ENCODE measurements at places on chromosomes 5 and 9.

GRCh38 chr9:126051446-126052130, 275.0 kb upstream of the MVB12B start:
- H3K4me1 ChIP-seq: no peaks in the 10 kb centered on the region
- no peak overlapping the region for H3K4me3 ChIP-seq
- no peak overlapping the region for H3K27ac ChIP-seq
- H3K27me3 ChIP-seq: peaks cover 21% of the 10 kb centered on the region
- H3K36me3 ChIP-seq: no peaks in the 10 kb centered on the region
- DNase-seq: no peak

GRCh38 chr9:79578891-79579290, 7.1 kb downstream of the TLE4 start:
- no peaks in the 10 kb centered on the region for H3K27me3 ChIP-seq
- peak overlapping the region; percentile 12 for H3K27ac ChIP-seq
- no peak for DNase-seq

DNA sequence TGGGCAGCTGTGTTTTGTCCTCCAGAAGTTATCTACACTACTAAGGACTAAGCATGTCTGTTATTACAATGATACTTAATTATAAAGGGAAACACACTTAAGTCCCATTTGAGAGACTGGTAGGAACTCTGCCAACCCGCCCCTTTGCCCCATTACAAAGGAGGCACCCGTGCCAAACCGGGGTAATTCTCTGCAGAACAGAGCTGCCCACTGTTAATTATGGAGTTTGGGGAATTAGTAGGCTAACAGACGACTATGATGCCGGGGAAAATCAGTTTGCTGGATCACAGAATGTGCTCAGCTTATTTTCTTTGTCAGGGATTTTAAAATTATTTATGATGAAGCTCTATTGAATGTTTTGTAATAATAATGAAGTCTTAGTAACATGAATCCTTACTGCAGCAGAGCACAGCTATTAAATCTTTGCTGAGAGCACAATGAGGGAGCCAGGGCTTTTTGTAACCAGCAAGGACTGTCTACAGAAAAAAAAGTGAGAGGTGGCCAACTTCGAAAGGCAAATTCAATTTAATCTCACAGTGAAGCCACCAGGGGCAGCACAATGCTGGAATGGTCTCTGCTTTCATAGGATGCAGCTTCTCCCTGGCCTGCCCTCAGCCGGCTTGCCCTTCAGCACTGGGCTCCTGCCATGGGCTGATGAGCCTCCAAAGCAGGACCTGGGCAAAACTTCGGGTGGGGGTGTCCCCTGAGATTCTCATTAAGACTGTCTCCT, 134.5 kb downstream of the GNAQ start:
- H3K27me3 ChIP-seq: no peaks in the 10 kb centered on the region
- H3K4me3 ChIP-seq: no peak overlapping the region
- H3K27ac ChIP-seq: no peak overlapping the region
- peaks cover 2% of the 10 kb centered on the region for H3K36me3 ChIP-seq
- peaks cover 52% of the 10 kb centered on the region for H3K4me1 ChIP-seq

GRCh38 chr5:17854901-17855300, 220.6 kb downstream of the TAF11L14 start:
- H3K27me3 ChIP-seq: no peaks in the 10 kb centered on the region
- H3K27ac ChIP-seq: no peak overlapping the region
- H3K36me3 ChIP-seq: no peaks in the 10 kb centered on the region

DNA sequence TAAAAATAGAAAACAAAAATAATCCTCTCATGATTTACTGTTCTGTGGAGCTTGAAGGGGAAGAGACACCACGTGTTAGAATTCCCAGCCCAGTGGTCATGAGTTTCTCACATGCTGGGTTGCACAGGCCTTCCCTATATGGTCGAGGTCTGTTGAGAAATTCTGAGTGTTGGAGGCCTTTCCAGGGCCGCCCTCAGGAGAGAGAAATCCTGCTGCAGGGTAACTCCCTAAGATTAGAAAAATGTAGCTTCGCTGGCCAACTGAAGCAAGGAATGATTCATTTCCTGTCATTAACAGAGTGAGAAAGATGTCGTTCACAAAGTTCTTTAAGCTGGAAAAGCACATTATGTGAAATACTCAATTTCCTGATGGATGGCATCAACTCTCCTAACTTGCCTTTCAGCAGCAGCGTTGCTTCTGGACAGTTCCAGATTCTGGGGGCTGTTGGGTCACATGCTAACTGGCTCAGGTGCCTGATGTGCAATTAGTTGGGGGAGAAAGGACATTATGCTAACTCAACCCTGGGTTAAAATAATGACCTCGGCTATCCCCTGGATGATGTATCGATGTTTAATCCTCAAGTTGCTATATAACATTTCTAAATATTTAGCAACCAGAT, 104.8 kb upstream of the CD180 start:
- peaks cover 13% of the 10 kb centered on the region for H3K4me1 ChIP-seq
- H3K27me3 ChIP-seq: peaks cover 17% of the 10 kb centered on the region
- H3K4me3 ChIP-seq: no peak overlapping the region

DNA sequence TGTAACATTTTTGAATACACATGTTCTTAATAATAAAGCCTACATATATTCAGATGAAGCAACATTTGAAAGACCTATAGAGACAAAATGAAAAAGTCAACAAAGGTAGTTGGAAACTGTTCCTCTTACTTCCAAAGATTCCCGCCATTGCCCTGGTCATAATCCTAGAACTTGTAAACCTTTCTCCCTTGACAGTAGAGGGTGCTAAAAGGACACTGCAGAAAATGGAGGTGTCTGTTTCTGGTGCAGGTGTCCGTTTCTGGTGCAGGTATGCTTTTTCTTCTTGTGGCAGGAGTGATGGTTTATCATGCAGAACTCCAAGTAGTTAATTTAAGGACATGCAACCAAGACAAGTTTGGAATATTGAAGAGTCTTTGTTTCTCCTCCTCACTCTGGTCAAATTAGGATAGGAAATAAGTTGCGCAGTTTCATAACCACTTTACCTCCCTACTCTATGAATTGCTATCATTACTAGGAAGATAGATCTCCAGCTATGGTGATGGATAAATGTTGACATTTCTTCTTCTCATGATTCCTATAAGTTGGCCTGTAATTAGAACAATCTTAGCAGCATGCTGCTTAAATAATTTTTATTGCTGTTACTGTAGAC, 56.0 kb upstream of the FAM174A start:
- H3K4me3 ChIP-seq: no peak overlapping the region
- no peak overlapping the region for H3K27ac ChIP-seq
- no peaks in the 10 kb centered on the region for H3K36me3 ChIP-seq
- no peak for DNase-seq
- no peaks in the 10 kb centered on the region for H3K4me1 ChIP-seq

DNA sequence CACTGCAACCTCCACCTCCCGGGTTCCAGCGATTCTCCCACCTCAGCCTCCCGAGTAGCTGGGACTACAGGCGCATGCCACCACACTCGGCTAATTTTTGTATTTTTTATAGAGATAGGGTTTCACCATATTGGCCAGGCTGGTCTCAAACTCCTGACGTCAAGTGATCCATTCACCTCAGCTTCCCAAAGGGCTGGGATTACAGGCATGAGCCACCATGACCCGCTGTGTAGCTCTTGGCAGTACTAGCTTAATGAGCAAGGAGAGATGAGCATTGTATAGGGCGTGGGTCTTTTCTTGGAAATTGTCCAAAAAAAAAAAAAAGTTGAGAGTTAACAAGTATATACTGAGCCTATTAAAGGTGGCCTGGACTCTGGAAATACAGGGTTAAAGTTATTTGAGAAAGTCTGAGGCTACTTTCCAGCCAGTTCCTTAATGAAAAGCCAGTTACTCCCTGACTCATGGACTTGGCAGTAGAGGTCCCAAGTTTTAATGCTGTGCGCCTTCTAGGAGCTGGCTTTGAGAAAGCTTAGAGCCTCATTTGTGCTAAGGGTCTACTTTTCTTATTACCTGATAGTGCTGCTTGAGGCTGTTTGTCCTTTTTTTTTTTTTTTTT, 4.2 kb upstream of the FGF18 start:
- H3K27ac ChIP-seq: no peak overlapping the region
- no peaks in the 10 kb centered on the region for H3K27me3 ChIP-seq
- H3K4me1 ChIP-seq: peaks cover 7% of the 10 kb centered on the region
- H3K4me3 ChIP-seq: no peak overlapping the region

GRCh38 chr5:140408750-140409241, 7.2 kb downstream of the ANKHD1 start:
- DNase-seq: no peak
- no peak overlapping the region for H3K4me3 ChIP-seq
- H3K4me1 ChIP-seq: peaks cover 51% of the 10 kb centered on the region
- peaks cover 7% of the 10 kb centered on the region for H3K36me3 ChIP-seq
- no peak overlapping the region for H3K27ac ChIP-seq
- no peaks in the 10 kb centered on the region for H3K27me3 ChIP-seq

DNA sequence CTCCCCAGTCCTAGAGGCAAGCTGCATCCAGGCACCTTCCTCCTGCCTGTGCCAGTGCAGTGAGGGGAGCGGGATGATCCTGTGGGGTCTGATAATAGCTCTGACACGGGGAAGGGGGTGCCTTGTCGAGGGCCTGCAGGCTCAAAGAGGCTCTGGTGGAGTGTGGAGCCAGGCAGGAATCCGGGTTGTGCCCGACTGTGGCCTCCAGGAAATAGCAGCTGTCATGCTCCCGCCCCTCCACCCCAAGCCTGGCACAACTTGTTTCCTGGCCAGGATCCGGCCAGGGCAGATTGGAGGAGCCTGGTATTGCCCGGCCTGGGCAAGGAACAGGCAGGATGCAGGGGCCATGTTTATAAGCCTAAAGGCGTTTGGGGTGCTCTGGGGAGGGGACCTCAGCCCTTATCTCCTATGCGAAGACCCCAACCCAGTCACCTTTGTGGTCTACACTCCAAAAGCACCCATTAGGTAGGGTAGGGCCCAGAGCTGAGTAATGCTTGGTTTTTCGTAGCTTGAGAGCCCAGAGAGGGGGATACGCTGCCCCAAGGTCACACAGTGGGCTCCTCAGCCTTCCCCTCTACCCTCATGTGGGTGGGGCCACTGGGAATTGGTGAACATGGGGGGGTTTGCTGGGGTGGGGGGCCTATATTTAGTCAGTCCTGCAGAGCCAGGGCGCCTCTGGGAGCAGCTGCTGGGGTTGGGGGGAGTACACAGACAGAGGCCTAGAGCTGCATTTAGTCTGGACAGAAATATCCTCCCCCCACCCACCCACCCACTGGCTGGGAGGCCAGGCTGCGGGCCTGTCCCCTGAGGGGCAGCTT, 12.2 kb downstream of the CXXC5 start:
- no peak overlapping the region for H3K4me3 ChIP-seq
- H3K27ac ChIP-seq: no peak overlapping the region
- peaks cover 5% of the 10 kb centered on the region for H3K4me1 ChIP-seq
- H3K36me3 ChIP-seq: no peaks in the 10 kb centered on the region
- DNase-seq: no peak

DNA sequence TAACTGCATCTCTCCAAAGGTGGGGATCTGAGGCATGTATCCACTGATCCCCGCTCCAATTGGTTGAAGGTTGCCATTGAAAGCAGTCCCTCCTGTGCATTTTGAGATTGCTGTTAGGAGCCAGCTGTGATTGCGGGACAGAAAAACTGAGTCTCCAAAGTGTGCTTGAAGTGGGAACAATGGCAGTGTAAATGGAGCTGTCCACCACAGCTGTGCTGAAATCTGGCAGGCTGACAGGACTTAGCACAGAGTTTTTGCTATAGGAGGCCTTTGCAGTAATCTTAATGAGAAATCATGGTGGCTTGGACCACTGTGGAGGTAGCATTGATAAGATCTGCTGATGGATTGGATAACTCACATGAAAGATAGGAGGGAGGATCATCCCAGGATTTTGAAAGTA, 3.3 kb downstream of the RNF20 start:
- H3K27me3 ChIP-seq: no peaks in the 10 kb centered on the region
- H3K4me3 ChIP-seq: no peak overlapping the region
- H3K36me3 ChIP-seq: peaks cover 3% of the 10 kb centered on the region
- no peak overlapping the region for H3K27ac ChIP-seq
- DNase-seq: peak; percentile 14

DNA sequence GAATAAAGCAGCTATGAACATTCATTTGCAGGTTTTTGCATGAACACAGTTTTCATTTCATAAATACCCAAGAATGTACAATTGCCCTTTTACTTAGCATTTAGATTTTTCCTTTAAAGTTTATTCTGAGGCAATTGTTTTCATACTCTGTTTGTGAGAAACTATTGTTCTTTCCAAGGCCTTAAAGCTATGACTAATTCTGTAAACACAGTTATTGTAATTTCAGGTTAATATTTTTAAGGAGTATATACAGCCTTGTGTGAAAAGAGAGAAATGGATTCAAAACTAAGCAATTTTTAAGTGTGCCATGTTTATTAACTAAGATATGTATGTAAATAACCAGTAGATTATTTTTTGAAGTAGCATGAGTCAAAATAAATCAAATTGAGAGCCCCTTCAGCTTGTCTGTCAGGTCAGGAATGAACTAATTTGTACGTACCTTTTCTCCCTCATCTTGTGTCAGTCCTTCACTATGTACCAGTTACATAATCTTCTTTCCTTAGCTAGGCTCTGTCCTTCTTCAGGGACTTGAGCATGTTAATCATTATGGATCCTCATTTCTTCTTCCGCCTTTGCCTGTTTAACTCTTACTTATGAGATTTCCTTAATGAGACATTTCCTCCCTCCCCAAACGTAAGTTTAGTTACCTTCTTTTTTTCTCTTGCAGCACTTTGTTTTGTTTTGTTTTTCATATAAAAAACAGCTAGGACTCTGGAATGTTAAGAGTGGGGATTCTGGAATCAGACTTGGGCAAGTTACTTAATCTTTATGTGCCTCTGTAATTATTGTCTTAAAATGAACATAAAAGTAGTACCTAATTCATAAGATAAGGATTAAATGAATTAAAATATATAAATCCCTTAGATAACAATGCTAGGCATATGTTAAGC, 63.6 kb downstream of the NIPBL start:
- H3K27ac ChIP-seq: no peak overlapping the region
- H3K4me1 ChIP-seq: peaks cover 21% of the 10 kb centered on the region
- no peaks in the 10 kb centered on the region for H3K36me3 ChIP-seq
- no peak overlapping the region for H3K4me3 ChIP-seq

DNA sequence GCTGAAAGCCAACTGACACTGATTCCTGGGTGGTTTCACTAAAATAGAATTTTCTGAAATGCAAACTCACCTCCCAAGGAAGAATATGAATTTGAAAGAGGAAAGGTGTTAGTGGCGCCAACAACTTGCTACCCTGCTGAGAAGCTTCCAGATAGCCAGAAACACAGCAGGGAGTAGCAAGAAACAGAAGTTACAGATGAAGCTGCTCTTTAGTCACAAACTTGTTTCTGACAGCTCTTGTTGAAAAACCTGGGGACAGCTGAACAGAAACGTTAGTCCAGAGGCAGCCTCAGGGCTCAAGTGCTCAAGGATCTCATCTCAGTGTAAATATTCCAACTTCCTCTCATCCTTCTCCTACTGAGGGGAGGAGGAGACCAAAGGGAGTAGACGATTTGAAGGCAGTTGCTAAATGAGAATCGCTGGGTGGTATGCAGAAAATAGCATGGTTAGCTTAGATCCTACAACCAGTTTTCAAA, 184.1 kb downstream of the PDE4D start:
- no peaks in the 10 kb centered on the region for H3K36me3 ChIP-seq
- no peaks in the 10 kb centered on the region for H3K4me1 ChIP-seq
- no peak for DNase-seq
- no peak overlapping the region for H3K27ac ChIP-seq

DNA sequence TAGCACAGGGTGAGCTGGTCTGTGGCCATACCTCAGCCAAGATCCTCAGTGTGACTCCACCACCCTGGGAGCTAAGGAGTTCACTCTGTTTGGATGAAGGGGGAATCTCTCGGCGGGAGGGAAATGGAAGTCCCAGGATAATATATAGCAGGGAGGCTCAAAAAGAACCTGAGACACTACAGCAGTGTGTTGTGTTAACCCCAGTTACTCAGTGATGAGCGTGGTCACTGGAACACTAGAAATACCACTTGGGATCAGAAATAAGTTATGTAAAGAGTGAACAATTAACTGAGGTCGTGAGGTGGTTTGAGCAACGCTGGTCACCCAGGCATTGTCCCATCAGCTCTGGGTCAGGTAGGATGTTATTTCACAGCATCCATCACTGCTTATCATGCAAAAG, 59.3 kb upstream of the ADAMTS16 start:
- no peak for DNase-seq
- H3K27me3 ChIP-seq: no peaks in the 10 kb centered on the region

All from activated T-cell treated with anti-CD3 and anti-CD28 coated beads, Interleukin-2, amount 50 U/mL, for 72 hours (primary cell).